Endodermal cell (in vitro differentiated cells): ENCODE measurements at places on chromosomes 2 and 18. TPM values are rescaled to one million over a fixed set of nuclear protein-coding genes. Genes with fewer than 3 reads are reported as not detected.
A peak's percentile ranks its signal among the peaks of the same experiment; 100 is the strongest.

- H3K4me1 ChIP-seq = no peaks in the 10 kb centered on the region
- no peak for DNase-seq
- no peak overlapping the region for H3K4me3 ChIP-seq
- H3K36me3 ChIP-seq = no peaks in the 10 kb centered on the region
Measured at GRCh38 chr2:224973112-224974016, 68.9 kb downstream of the DOCK10 start.

- no peaks in the 10 kb centered on the region for H3K36me3 ChIP-seq
- no peak for DNase-seq
- H3K27me3 ChIP-seq = peaks cover 86% of the 10 kb centered on the region
- H3K4me1 ChIP-seq = no peaks in the 10 kb centered on the region
- H3K27ac ChIP-seq = no peak overlapping the region
Measured at GRCh38 chr2:60629801-60630385, 76.4 kb upstream of the BCL11A start.

DNA sequence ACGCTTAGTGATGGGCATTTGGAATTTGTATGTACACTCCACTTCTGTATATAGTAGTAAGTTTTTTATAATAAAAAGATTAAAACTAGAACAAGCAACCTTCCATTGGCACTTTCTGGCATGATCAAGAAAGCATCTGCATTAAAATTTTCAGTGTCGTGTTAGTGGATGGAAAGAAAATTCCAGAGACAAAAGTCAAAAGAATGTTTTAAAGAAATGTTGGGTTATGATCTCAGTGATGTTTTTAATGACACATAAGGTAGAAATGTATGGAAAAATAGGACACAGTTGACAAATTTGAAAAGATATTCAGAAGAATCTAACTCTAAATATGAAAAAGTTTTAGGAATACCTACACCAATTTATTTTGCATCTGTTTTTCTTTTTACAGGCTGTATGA, 126.1 kb upstream of the FAM117B start:
- H3K27ac ChIP-seq = no peak overlapping the region
- no peaks in the 10 kb centered on the region for H3K4me1 ChIP-seq
- no peak for DNase-seq
- no peak overlapping the region for H3K4me3 ChIP-seq
- H3K36me3 ChIP-seq = peaks cover 50% of the 10 kb centered on the region

DNA sequence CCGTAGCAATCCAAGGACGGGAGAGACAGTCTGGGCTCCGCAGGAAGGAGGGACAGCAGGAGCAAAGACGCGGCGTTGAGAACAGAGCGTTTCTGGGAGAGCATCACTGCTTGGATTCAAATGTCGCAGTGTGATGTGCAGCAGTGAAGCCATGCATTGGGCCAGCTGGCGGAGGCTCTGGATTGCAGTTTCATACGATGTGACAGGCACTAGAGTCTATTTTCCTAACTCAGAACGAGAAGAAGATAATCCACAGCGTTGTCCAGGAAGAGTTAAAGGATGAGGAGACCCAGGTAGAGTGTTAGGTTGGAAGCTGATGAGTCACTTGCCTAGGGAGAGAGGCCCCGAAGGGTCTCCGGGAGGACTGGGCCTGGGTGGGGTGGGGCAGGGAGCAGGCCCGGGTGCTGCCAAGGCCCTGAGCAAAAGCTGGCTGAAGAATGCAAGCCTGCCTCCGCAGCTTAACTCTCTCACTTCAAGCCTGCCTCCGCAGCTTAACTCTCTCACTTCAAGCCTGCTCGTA, 17.7 kb upstream of the SEMA4C start:
- no peak overlapping the region for H3K27ac ChIP-seq
- H3K4me3 ChIP-seq = no peak overlapping the region

GRCh38 chr18:23542461-23542860, 39.1 kb downstream of the RMC1 start:
- DNase-seq = no peak
- H3K36me3 ChIP-seq = peaks cover 86% of the 10 kb centered on the region
- H3K27ac ChIP-seq = no peak overlapping the region
- H3K4me1 ChIP-seq = no peaks in the 10 kb centered on the region

- no peaks in the 10 kb centered on the region for H3K27me3 ChIP-seq
- H3K27ac ChIP-seq = no peak overlapping the region
- peak; percentile 34 for DNase-seq
- no peaks in the 10 kb centered on the region for H3K36me3 ChIP-seq
- H3K4me3 ChIP-seq = no peak overlapping the region
- H3K4me1 ChIP-seq = no peaks in the 10 kb centered on the region
Measured at GRCh38 chr2:11103984-11104793, 51.1 kb upstream of the SLC66A3 start.

- no peaks in the 10 kb centered on the region for H3K4me1 ChIP-seq
- no peak for DNase-seq
- no peaks in the 10 kb centered on the region for H3K36me3 ChIP-seq
- H3K27me3 ChIP-seq = no peaks in the 10 kb centered on the region
- no peak overlapping the region for H3K27ac ChIP-seq
Measured at GRCh38 chr18:7696780-7697179, 129.7 kb downstream of the PTPRM start.

GRCh38 chr2:60486067-60486466, 67.4 kb downstream of the BCL11A start:
- no peaks in the 10 kb centered on the region for H3K36me3 ChIP-seq
- H3K4me3 ChIP-seq = no peak overlapping the region
- peaks cover 2% of the 10 kb centered on the region for H3K4me1 ChIP-seq
- no peak overlapping the region for H3K27ac ChIP-seq

DNA sequence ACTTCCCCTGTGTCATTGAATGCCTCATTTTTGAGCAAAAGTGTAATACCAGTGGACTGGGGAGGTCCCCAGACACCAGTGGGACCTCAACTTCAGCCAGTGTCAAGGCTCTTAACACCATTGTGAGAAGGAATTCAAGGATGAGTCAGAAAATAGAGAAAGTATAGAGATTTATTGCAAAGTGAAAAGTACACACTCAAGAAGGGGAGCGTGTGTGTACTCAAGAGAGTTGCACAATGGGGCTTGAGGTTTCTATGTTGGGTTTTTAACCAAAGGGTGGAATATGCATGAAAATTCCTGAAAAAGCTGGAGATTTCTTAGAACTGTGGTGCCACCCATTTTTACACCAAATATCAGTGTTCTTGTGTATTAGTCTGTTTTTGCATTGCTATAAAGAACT, 81.9 kb downstream of the ADCYAP1 start:
- H3K27me3 ChIP-seq = no peaks in the 10 kb centered on the region
- peaks cover 4% of the 10 kb centered on the region for H3K4me1 ChIP-seq
- no peak for DNase-seq

DNA sequence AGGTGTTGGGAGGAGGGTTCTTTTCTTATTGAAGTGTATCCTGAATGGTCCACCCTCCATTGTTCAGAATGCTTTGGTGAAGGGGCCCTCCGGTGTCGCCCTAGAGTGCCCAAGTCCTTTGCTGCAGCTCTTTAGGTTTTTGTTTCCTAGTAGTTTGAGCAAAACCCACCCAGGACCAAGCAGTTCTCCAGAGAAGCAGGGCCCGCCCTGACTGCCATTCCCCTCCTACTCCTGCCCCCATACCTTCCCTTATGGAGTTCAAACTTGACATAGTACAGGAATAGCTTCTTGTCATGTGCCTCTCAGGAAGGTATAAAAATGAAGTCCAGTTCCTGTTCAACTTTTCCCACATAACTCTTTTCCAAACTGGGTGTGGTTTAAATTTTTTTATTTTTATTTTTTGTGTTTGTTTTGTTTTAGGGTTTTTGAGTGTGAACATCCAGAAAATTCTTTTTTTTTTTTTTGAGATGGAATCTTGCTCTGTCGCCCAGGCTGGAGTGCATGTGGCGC, 5.6 kb downstream of the MERTK start:
- DNase-seq = no peak
- no peak overlapping the region for H3K27ac ChIP-seq
- H3K4me3 ChIP-seq = peak overlapping the region; percentile 55
- peaks cover 42% of the 10 kb centered on the region for H3K4me1 ChIP-seq
- no peaks in the 10 kb centered on the region for H3K27me3 ChIP-seq
- peaks cover 11% of the 10 kb centered on the region for H3K36me3 ChIP-seq

DNA sequence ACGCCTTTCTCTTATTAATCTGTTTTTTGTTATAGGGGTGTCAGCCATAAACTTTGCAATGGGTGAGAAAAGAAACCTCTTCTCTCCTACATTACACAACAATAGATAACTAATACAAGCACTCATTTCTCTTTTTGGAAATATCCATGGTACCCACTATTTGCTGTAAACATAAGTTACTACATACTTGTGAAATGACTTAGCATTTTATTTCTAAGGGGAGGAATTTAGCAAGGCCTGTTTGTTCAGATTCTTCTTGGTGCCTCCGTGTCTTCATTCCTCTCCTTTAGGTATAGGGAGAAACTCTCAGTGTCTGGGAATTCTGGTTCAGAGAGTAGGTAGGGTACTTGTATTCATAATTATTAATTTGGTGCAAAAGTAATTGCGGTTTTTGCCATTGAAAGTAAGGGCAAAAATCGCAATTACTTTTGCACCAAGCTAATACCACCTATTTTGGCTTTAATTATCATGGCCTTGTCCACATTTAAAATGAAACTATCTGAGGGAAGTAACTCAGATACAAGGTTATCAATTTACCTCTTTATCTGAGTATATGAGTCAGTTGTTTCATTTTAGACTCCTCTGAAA, 134.8 kb downstream of the MREG start:
- H3K27me3 ChIP-seq = no peaks in the 10 kb centered on the region
- DNase-seq = no peak
- no peak overlapping the region for H3K27ac ChIP-seq

DNA sequence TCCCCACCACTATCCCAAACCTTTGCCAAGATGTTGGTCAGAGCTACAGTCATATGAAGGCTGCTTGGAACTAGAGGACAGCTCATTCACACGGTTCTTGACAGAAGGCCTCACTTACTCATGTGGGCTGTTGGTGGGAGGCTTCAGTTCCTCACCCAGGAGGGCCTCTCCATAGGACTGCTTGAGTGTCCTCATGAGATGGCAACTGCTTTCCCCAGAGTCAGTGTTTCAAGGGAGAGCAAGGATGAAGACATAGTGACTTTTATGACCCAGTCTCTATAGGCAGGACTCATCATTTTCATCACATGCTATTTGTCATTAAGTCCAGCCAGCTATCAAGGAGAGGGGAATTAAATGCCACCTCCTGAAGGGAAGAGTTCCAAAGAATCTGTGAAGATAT, 33.4 kb upstream of the OLA1 start:
- no peaks in the 10 kb centered on the region for H3K4me1 ChIP-seq
- no peak overlapping the region for H3K4me3 ChIP-seq
- DNase-seq = no peak
- H3K27me3 ChIP-seq = no peaks in the 10 kb centered on the region

DNA sequence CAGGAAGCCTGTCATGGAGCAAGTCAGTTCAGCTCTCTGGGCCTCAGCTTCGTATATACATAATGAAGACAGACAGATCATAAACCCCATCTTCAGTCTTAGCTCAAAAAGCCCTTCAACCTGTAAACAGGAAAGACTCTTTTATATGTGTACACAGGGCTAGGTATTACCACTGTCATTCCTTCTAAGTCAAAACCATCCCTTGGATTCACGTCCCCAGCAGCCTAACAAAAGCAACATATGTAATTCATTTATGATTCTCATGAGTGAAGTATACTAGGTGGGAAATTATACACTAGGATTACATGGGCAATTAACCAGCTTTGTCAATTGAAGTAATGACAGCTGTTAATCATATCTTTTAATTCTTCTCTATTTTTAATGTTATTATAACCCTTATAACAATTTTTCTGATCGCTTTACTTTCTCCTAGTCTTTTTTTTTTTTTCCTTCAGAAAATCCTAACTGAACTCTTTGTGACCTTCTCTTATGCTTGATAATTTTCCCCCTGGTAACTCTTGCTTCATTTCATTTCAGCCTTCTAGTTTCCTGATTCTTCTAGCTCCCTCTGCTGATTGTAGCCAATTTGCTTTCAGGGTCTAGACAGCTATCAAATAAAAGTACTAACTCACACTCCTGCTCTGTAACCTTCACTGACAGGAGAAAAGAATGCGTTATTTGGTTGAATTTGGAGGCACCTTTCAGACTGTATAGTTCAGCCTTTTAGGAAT, 99.7 kb downstream of the RBM43 start:
- H3K4me1 ChIP-seq = no peaks in the 10 kb centered on the region
- no peak overlapping the region for H3K27ac ChIP-seq
- no peaks in the 10 kb centered on the region for H3K36me3 ChIP-seq
- no peaks in the 10 kb centered on the region for H3K27me3 ChIP-seq
- DNase-seq = no peak

DNA sequence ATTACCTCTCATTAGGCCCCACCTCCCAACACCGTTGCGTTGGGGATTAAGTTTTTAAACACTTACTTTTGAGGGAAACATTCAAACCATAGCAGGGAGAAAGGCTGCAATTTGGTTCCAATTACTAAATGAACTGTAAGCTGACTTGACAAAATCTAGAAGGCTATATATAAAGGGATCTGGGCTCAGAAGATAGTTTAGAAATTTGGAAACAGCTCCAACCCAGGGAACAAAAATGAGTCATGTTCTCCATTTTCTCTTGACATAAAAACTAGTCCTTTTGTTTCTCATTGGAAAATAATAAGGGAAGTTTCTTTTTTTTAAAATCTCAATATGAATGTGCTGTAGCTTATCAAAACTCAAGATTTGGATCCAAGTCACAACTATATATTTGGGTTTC, 17.5 kb downstream of the MOGAT1 start:
- H3K27me3 ChIP-seq = no peaks in the 10 kb centered on the region
- H3K4me1 ChIP-seq = no peaks in the 10 kb centered on the region

PRKCE gene
- total RNA-seq = 1.5 and 1.7 TPM in 2 replicates

C2orf49 gene
- total RNA-seq = 22.2 to 43.4 TPM (median 22.4 TPM) in 3 replicates

AQP4 gene
- 2.0 and 2.1 TPM in 2 replicates for total RNA-seq

RASGRP3 gene
- 0.27 TPM in 1 of 2 replicates, not detected in the other for total RNA-seq

CFC1 gene
- 0.93 to 1.4 TPM in 2 of 3 replicates, not detected in the other for total RNA-seq

ASIC4 gene
- total RNA-seq = 0.16 and 0.29 TPM in 2 replicates

PDCD1 gene
- 0.20 and 0.23 TPM in 2 replicates for total RNA-seq

IL37 gene
- not detected in 3 replicates for total RNA-seq

AMER3 gene
- total RNA-seq = 1.2 and 2.3 TPM in 2 replicates
